H9 (cell line): ENCODE measurements at places on chromosomes 12 and 14. TPM values are rescaled to one million over a fixed set of nuclear protein-coding genes. Genes with fewer than 3 reads are reported as not detected.

DNA sequence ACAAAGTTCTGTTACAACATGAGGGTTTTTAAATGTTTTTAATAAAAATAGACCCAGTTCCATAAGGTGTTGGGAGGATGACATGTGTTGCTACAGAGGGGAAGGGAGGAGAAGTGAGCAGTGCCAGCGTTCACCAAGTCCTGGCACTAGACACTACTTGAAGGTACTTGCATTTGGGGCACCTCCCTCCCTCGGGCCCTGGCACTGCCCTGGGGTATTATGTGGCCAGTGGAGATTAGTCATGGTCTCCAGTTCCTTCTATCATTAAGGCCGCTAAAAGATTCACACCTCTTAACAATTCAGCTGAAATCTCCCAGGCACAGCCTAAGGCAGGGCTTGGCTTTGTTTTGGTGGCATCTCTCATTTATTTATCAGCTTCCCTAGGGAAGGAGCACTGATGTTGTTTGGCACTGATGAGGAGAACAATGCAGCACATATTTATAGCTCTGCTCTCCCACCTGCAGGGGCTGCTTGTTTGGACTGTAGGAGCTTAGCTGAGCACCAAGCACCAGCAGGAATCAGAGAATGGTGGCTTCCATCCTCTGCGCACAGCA lies 155.5 kb upstream of the NTF3 start:
- no peak for DNase-seq
- no peaks in the 10 kb centered on the region for H3K4me1 ChIP-seq
- H3K27ac ChIP-seq: no peak overlapping the region

Gene IGFBP6
- total RNA-seq: 4.2 and 5.7 TPM in 2 replicates

GRCh38 chr14:89399157-89399556 lies 17.9 kb downstream of the FOXN3 start:
- H3K4me3 ChIP-seq: no peak overlapping the region
- no peaks in the 10 kb centered on the region for H3K27me3 ChIP-seq
- H3K36me3 ChIP-seq: peaks cover 47% of the 10 kb centered on the region
- H3K27ac ChIP-seq: no peak overlapping the region
- DNase-seq: no peak

DNA sequence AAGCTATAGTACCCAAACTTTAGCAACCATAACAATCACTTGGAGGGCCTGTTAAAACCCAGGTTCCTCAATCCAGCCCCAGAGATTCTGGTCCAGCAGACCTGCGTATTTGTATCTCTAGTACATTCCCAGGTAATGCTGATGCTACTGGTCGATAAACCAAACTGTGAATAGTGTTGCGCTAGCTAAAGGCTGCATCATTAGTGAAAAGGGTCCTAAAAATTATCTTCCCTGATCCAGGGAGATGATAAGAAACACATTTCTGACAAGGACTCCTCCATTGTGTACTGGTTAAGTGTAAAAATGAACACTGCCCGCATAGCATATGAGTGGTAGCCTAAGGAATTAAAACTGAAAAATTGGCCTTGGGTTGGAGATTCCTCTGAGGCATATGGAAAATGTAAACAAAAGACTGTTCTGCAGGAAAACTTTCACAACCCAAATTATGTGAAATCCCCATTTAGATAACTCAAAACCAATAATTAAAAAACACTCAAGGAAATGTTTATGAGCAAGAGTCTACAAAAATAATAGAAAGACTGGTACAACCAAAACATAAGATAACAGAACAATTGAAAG lies 322.7 kb downstream of the CEP128 start:
- H3K4me3 ChIP-seq: no peak overlapping the region
- no peaks in the 10 kb centered on the region for H3K4me1 ChIP-seq
- no peak overlapping the region for H3K27ac ChIP-seq
- H3K36me3 ChIP-seq: no peaks in the 10 kb centered on the region
- DNase-seq: no peak

DNA sequence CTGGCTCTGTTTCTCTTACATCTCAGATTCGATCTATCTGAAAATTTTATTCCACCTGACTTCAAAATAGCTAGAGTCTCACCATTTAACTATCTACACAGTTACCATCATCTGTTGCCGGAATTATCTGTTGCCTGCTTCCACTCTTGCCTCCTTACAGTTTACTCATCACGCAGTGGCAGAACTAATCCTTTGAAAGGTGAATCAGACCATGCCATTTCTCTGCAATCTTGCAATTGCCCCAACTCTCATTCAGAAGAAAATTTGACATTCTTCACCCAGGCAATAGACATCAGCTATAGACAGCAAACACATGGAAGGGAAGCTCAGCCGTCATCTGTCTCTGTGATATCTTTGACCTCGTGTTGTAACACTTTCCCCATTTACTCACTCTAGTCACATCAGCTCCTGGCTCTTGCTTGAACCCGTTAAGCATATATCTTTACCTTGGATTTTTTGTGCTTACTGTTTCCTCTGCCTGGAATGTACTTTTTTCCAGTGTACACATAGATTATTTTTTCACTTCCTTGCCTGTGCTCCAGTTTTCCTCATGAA lies 85.5 kb downstream of the PDE3A start:
- no peaks in the 10 kb centered on the region for H3K27me3 ChIP-seq
- no peak overlapping the region for H3K27ac ChIP-seq
- H3K4me3 ChIP-seq: no peak overlapping the region
- H3K4me1 ChIP-seq: peaks cover 2% of the 10 kb centered on the region; the same call in 1 of the 2 replicates
- no peaks in the 10 kb centered on the region for H3K36me3 ChIP-seq

GRCh38 chr12:133206390-133206789 lies 25.1 kb downstream of the ZNF268 start:
- no peaks in the 10 kb centered on the region for H3K27me3 ChIP-seq
- no peak overlapping the region for H3K27ac ChIP-seq
- no peaks in the 10 kb centered on the region for H3K4me1 ChIP-seq
- no peak overlapping the region for H3K4me3 ChIP-seq
- peaks cover 50% of the 10 kb centered on the region for H3K36me3 ChIP-seq

GRCh38 chr14:41476526-41476925 lies 130.2 kb upstream of the LRFN5 start:
- no peak for DNase-seq
- H3K36me3 ChIP-seq: no peaks in the 10 kb centered on the region
- H3K4me3 ChIP-seq: no peak overlapping the region
- no peaks in the 10 kb centered on the region for H3K27me3 ChIP-seq
- no peaks in the 10 kb centered on the region for H3K4me1 ChIP-seq

DNA sequence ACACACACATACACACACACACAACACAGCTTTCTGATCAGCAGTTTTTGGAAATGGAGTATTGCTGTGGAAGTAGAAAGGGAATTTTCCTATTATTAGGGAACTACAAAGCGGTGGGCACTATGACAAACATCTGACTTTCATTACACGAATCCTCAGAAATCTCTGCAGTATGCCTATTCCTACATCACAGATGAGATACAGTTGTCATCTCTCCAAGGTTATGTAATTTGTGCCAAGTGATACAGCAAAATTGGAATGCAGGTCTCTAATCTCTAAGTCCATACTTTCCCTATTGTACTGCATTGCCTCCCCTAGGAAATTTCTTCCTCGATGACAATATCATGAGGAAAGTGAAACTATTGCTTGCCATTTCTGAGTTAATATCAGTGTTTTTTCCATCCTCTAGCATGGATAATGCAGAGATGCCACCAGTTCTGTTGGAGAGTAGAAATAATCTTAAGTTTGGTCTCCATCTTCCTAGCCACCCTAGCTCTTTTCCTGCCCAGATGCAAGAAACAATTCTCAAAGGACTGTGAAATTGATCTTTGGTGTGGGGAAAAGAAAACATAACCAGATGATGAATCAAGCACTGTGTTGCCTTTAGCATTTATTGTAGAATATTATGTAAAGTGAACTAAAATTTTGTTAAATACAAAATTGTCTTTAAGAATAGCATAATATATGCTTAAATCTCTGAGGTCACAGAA lies 94.7 kb downstream of the ERGIC2 start:
- no peaks in the 10 kb centered on the region for H3K27me3 ChIP-seq
- H3K27ac ChIP-seq: no peak overlapping the region
- no peaks in the 10 kb centered on the region for H3K4me1 ChIP-seq
- DNase-seq: no peak
- H3K4me3 ChIP-seq: no peak overlapping the region
- H3K36me3 ChIP-seq: peaks cover 6% of the 10 kb centered on the region; the same call in 2 of the 3 replicates

- H3K4me1 ChIP-seq: peaks cover 9% of the 10 kb centered on the region; the same call in 1 of the 2 replicates
- no peak overlapping the region for H3K27ac ChIP-seq
- no peaks in the 10 kb centered on the region for H3K27me3 ChIP-seq
- peak overlapping the region; percentile 71; the same call in 1 of the 3 replicates for H3K4me3 ChIP-seq
- no peak for DNase-seq
These were observed 73.6 kb downstream of the IQSEC3 start for GRCh38 chr12:140162-140561.

Gene DHRS2
- total RNA-seq: 0.66 and 0.77 TPM in 2 replicates

- H3K4me3 ChIP-seq: peak overlapping the region; percentile 9; the same call in 1 of the 2 replicates
- no peaks in the 10 kb centered on the region; the same call in 1 of the 2 replicates for H3K4me1 ChIP-seq
- no peaks in the 10 kb centered on the region; the same call in 1 of the 3 replicates for H3K36me3 ChIP-seq
These were observed 1.6 kb upstream of the NR4A1 start for GRCh38 chr12:52049688-52050087.

- H3K4me3 ChIP-seq: no peak overlapping the region
- DNase-seq: no peak
- no peaks in the 10 kb centered on the region for H3K4me1 ChIP-seq
- no peak overlapping the region for H3K27ac ChIP-seq
- peaks cover 12% of the 10 kb centered on the region; the same call in 1 of the 2 replicates for H3K36me3 ChIP-seq
These were observed 421.8 kb downstream of the BCAT1 start for GRCh38 chr12:24527102-24527501.

GRCh38 chr12:117967043-117967442 lies 1.7 kb downstream of the KSR2 start:
- peak overlapping the region; percentile 87 for H3K4me3 ChIP-seq
- H3K27ac ChIP-seq: no peak overlapping the region
- H3K36me3 ChIP-seq: peaks cover 3% of the 10 kb centered on the region
- no peak for DNase-seq
- peaks cover 2% of the 10 kb centered on the region; the same call in 1 of the 2 replicates for H3K4me1 ChIP-seq

Gene BICDL1
- 13.8 and 14.7 TPM in 2 replicates for total RNA-seq

GRCh38 chr14:81205639-81206038 lies 15.1 kb downstream of the GTF2A1 start:
- H3K4me1 ChIP-seq: no peaks in the 10 kb centered on the region
- peaks cover 71% of the 10 kb centered on the region for H3K36me3 ChIP-seq
- DNase-seq: no peak
- H3K27ac ChIP-seq: no peak overlapping the region
- H3K4me3 ChIP-seq: no peak overlapping the region

DNA sequence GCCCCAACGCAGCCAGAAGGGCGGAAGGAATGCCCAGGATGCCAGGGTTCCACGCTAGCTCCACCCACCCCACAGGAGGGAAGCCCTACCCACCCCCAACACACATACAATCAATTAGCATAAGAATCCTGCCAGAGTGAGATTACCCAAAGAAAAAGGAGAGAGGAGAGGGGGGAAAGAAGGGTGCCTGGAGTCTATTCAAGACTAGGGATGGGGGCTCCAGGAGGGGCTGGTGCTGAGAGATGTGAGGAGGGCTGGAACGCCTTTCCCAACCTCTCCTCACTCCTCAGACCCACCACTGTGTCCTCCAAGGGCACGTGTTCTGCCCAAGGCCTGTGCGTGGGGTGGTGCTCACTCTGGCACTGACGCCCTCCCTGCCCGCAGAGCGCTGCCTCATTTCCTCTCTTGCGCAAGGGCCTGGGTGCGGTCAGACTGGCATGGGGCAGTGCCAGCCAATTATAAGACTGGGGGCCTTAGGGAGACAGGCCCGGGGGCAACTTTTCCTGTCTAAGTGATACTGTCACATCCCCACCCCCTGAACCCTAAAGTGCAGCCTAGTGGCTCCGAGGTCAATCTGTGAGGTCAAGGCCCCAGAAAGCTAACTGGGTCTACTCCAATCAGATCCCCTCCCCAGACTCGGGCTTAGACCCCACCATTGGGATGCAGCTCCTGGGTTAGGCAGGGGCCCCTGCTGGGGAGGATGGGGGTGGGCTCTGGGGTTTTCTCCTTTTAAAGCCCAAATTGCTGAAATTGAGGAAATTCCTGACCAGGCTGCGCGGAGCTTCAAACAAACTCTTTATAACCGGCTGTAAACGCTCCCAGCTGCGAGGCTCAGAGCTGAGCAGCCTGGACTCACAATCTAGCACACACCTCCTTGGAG lies 10.2 kb upstream of the ITGB7 start:
- peak overlapping the region; percentile 94 for H3K4me3 ChIP-seq
- peaks cover 3% of the 10 kb centered on the region; the same call in 1 of the 2 replicates for H3K27me3 ChIP-seq
- peak; percentile 88 for DNase-seq
- H3K4me1 ChIP-seq: peaks cover 33% of the 10 kb centered on the region; the same call in 1 of the 2 replicates
- H3K27ac ChIP-seq: peak overlapping the region; percentile 20
- peaks cover 14% of the 10 kb centered on the region; the same call in 2 of the 3 replicates for H3K36me3 ChIP-seq

GRCh38 chr14:21882226-21882625 lies 208.6 kb upstream of the OR4E1 start:
- no peak overlapping the region for H3K4me3 ChIP-seq
- H3K4me1 ChIP-seq: no peaks in the 10 kb centered on the region; the same call in 1 of the 2 replicates
- DNase-seq: no peak

Gene SH2B3
- total RNA-seq: 37.9 and 40.3 TPM in 2 replicates

DNA sequence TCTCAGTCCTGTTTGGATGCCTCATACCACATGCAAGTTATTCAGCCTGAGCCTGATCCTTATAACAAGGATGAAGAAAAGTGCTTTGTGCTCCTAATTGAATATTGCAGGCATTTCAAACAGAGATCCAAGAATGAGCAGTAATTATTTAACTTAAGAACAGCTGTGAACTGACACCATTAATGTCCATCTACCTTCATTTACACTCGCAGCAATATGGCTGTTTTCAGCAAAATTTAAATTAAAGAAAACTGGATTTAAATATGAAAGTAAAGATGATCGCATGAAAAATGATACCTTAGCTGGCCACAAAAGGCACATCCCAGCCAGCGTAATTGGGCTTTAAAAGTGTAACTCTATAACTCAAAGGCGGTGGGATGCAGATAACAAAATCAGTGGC lies 466.3 kb downstream of the GALC start:
- H3K27ac ChIP-seq: no peak overlapping the region
- peaks cover 3% of the 10 kb centered on the region; the same call in 1 of the 2 replicates for H3K4me1 ChIP-seq
- no peaks in the 10 kb centered on the region for H3K27me3 ChIP-seq
- H3K4me3 ChIP-seq: no peak overlapping the region
- no peak for DNase-seq

DNA sequence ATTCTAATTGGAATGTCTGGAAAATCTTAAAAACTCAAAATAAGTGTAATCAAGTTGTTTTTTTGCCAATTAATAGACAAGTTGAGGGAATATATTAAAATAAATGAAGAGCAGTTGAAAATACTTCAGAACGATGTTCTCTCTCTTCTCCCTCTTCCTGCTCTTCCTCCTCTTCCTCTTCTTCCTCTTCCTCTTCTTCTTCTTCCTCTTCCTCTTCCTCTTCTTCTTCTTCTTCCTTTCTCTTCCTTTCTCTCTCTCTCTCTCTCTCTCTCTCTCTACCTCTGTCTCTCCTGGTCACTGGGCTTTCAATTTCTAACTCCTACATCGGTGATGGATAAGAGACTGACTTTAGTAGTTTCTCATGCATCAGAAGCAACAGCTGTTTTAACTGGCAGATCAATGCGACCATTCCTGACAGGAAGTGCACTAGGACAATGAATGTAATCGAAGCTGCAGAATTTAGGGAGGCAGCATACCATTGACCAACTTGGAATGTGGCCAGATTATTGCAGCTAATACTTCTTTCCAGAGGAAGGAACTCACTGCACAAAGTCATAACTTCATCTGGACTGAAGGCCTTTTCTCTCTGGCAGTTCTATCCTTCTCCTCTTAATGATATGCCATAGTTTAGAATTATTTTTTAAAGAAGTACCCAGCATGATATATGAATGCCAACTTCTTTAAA lies 13.8 kb upstream of the TMTC2 start:
- H3K4me3 ChIP-seq: no peak overlapping the region
- H3K4me1 ChIP-seq: no peaks in the 10 kb centered on the region
- no peaks in the 10 kb centered on the region for H3K36me3 ChIP-seq
- no peak overlapping the region for H3K27ac ChIP-seq
- DNase-seq: no peak
- no peaks in the 10 kb centered on the region for H3K27me3 ChIP-seq

GRCh38 chr14:72525087-72525915 lies 368.6 kb downstream of the DPF3 start:
- no peak overlapping the region for H3K27ac ChIP-seq
- no peaks in the 10 kb centered on the region for H3K4me1 ChIP-seq
- no peaks in the 10 kb centered on the region for H3K36me3 ChIP-seq
- H3K27me3 ChIP-seq: no peaks in the 10 kb centered on the region
